ENCODE measurements at places on chromosomes 12 and 14.

GRCh38 chr14:67050896-67051295, 138.3 kb upstream of the GARIN2 start:
- no peak for DNase-seq

- DNase-seq: no peak
Observed at GRCh38 chr12:40300490-40300889, 75.7 kb downstream of the LRRK2 start.

DNA sequence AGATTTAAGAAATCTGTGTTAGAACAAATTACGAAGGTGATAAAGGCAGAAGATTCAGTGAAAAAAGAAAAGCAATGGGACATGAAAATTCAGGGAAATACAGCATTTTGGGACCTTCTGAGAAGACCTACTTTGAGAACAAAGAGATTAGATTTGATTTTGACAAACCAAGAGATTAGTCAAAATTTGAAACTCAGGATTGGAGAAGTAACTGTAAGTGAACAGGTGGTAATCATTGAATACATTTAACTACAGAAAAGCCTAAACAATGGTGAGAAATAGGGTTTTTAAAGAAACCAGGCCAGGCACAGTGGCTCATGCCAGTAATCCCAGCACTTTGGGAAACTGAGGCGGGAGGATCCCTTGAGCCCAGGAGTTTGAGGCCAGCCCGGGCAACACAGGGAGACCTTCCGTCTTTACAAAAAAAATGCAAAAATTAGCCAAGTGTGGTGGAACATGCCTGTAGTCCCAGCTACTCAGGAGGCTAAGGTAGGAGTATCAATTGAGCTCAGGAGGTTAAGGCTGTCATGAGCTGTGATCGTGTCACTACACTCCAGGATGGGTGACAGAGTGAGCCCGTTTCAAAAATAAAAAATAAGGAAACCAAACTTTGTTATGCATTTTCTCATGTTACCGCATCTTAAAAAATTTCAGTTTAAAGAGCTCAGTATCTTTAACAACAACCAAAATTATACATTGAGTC, 8.9 kb upstream of the SAV1 start:
- no peak for DNase-seq

DNA sequence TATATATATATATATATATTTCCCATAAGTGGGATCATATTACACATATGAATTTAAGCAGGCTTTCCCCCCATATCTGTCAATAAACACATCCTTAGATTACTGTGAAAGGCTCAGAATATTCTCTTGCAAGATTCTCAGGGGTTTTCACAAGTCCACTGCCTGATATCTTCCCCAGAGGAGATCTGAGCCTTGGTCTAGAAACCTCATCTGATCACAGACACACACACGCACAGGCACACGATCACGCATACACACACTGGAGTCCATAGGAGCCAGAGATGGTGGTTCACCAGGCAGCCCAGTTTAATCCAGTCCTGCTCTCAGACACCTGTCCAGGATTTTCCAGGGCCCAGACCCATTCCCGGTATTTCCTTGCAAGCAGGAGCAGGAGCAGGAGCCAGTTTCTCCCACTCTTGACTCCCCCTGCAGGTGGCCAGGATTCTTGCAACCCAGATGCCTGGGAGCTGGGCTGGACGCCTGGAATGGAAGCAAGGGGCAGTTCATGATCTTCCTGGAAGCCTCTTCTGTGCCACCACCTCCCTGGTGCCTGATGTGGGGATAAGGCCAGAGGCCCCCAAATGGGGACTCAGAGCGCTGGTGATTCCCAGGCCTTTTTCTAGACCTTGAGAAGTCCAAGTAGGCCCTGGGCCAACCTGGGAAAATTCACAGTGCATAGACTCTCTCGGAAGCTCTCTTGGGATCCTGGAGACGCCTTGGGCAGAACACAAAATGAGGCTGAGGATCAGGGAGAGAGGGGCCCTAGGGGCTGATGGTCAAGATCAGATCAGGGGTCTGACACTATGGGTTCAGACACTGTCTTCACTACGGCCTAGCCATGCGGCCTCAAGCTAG, 16.5 kb upstream of the KRT78 start:
- peak; percentile 75 for DNase-seq

DNA sequence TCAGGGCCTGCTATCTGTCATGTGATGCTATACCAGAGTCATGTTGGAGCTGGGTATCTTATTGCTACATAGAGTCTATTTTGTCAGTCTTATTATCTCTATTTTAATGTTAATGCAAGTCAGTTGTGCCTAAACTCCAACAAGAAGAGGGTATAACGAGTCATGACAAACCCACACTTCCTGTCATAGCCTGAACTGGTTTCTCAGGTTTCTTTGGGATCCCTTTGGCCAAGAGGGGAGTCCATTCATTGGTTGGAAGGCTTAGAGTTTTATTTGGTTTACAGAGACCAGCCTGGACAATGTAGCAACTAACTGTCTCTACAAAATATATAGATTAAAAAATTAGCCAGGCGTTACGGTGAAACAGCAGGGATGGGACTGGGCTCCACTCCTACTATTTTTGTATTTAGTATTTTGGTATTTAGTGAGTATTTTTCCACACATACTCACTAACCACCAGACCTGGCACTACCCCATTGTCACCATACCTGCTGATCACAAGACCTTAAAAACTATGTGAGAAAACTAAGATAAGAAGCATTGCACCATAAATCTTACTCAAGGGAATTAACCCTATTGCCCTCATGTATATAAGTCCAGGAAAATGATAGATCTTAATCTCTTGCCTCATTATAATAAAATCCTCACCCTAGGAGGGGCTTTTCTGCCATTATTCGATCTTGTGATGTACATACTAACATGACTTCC, 387.5 kb downstream of the IPO8 start:
- DNase-seq: no peak

DNA sequence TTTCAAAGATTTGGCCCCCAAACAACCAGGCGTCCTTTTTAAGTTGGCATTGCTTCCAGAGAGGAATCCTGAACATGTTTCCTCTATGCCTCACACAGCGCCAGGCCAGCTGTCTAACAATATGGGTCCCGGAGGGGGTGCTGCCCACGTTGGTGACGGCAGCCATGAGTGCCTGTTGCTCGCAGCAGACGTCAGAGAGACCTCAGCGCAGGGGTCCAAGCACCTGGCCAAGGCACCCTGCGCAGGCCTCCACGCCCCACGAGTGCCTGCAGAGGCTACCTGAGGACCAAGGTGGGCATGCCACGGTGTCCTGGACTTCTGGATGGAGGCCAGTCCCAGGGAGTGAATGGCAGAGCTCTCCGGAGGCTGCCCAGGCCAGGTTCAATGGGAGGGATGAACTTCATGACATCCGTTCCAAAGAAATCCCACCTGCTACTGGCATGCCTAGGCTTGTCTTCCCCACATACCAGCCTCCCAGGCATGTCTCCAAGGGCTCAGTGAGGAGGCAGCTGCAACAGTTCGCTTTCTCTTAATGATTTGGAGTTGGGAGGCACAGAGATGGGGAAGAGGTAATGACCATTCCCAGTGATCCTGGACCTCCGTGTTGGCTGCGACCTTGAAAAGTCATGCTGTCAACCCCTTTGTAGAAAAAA, 11.6 kb upstream of the FOXN3 start:
- no peak for DNase-seq

GRCh38 chr14:92074555-92074954, 31.8 kb downstream of the ATXN3 start:
- no peak for DNase-seq

GRCh38 chr12:116048879-116049278, 228.6 kb downstream of the MED13L start:
- no peak for DNase-seq

DNA sequence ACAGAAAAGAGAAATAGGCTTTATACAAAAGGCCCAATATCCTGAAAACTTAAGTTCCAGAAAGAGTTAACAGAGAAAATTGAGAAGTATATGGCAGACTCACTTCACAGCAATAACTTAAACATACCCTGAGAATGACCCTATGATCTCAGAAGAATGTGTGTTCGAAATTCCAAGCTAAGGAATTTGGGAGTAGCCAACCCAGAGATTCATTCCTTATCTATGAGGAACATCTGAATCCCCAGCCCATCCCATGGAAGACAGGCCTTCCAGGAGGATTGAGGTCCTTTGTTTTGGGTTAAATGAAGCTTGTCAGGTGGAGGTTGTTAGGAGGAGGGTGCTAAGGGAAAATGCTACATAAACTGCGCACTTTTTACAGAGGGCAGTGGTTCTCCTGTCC, 7.5 kb upstream of the SAV1 start:
- DNase-seq: no peak

DNA sequence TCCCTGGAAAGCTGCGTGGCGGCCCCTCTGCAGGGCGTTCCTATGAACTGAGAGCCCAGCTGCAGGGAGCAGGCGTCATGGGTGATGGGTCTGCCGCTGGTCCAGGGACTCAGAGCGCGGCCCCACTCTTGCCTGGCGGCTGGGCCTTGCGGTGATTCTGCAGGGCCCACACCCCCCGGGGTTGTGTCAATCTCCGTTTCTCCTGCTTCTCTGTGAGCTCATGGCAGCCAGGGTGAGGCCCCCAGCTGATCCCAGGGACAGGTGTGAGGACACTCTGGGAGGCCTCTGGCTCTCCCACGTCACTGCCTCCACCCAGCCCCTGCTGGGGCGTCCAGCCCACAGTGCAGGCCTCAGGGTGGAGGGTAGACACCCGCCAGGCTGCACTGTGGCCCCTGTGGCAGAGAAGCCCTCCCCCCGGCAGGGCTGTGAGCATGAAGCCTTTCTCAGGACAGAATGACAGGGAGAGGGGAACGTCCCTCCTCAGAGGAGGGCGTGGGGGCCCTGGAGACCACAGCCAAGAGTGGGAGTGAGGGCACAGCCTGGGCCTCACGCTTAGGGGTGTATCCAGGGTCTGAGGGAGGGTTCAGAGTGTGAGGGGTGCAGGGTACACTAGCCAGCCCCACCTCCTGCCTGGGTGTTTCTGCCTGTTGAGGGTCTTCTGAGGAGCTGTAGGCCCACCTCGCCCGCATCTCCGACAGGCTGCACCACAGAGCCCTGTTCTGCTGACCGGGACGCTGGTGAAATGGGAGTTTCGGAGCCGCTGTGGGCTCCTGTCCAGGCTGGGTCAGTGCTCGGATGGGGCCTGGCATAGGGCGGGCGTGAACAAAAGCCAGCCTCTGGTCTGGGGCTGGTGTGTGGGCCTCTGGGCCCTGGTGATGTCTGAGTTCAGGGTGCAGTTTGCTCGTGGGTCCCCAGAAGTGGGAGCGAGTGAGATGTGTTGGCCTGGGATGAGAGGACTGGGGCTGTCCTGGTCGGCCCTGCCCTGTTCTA, 26.7 kb upstream of the CRIP2 start:
- DNase-seq: no peak

DNA sequence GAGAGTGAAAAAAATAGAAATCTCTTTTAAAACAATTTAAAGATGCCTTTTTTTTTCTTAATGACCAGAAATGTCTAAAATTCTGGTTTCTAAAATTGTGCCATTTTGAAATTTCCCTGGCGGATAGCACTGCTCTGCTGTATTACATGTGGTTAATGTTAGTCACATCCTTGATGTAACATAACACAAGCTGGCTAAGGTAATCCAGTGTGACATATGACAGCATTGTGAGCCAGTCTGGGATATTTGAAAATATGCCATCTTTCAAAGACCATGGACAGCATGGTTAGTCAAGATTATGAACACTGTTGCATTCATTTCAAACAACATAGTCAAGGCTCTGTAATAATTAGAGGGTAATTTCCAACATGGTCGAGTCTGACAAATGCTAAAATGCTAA, 133.2 kb downstream of the ALX1 start:
- no peak for DNase-seq

DNA sequence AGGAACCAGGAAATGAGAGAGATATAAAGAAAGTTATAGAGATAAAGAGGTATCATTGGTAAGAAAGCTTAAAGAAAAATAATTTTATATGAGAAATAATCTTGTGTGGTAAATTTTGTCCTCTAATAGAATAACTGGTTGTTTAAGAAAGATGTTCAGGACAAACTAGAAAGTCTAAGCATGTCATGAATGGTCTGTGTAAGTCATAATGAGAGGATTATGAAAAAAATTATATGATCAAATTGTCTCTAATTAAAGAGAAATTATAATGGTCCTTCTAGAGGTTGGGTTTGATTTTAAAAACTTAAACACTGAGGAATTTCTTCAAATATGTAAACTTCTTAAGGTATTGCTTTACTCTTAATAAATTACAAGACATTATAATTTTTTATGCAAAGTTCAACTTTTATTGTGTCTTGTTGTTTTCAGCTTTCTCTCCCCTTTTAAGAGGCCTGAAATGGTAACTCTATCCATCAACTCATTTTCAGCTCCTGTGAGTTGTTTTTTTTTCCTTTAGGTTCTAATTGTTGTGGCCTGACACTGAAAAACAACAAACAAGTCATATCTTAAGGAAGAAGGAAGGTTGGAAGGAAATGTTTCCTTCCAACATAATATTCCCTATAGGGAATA, 88.2 kb upstream of the CNOT2 start:
- DNase-seq: no peak

DNA sequence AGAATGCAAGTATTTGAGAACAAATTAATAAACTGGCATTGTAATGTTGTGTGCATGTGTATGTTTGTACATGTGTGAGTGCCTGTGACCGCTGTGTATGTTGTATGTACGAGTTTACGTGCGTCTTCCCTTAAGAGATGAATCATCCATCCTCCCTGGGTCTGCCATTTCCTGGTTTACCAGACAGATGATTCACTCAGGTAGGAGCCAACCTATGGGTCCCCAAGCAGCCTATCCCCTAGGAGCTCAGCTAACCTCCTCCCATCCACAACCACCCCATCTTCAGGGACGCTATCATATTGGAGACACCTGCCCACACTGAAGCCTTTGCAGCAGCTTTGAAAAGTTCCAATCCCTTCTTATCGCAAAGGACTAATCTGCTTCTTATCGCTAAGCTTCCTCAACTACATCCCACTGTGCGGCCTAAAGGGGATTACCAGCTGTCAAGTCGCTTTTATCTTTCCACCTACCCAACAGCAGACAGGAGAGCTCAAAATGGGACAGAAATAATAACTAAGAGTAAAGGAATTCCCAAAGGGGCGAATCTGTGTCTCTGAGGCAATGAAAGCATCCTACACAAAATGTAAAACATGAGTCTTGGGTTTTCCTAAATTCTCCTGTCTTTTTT, 81.5 kb upstream of the TMCC3 start:
- no peak for DNase-seq

DNA sequence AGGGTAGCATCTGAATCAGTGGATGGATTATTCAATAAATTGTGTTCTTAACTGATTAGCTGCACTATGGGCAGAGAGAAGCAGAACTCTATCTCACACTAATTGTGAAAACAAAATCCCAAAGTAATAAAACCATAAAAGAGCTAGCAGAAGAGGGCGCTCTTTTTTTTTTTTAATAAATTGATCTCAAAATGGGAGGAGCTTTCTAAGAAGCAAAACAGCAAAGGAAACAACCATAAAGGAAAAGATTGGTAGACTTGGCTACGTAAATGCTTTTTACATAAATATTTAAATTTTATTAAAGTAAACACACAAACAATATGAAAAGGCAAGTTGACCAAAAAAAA, 1.5 kb upstream of the TM7SF3 start:
- no peak for DNase-seq

GRCh38 chr12:25615119-25615518, 62.0 kb upstream of the LMNTD1 start:
- DNase-seq: no peak

DNA sequence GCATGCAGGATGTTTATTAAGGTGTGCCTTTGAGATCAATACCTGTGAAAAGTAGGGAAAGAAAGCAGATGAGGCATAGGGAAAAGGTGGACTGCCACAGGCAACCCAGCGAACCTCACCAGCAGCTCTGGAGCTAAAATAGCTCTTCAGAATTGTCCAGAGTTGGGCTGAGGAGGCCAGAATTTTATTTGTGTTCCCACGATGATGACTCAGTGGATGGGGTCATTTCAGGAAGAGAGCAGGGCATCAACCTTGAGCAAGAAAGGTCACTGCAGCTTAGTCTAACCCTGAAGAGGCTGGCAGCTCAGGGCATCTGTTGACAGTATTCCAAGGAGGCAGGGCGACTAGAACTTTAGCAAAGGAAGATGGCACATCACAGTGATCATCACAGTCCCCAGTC, 696.1 kb downstream of the DIO2 start:
- no peak for DNase-seq
